ENCODE measurements at places on chromosomes 7 and 10.

GRCh38 chr7:51802718-51803117 lies 486.1 kb upstream of the COBL start:
- no peak overlapping the region for H3K27ac ChIP-seq
- no peaks in the 10 kb centered on the region for H3K4me1 ChIP-seq
- H3K36me3 ChIP-seq = no peaks in the 10 kb centered on the region

DNA sequence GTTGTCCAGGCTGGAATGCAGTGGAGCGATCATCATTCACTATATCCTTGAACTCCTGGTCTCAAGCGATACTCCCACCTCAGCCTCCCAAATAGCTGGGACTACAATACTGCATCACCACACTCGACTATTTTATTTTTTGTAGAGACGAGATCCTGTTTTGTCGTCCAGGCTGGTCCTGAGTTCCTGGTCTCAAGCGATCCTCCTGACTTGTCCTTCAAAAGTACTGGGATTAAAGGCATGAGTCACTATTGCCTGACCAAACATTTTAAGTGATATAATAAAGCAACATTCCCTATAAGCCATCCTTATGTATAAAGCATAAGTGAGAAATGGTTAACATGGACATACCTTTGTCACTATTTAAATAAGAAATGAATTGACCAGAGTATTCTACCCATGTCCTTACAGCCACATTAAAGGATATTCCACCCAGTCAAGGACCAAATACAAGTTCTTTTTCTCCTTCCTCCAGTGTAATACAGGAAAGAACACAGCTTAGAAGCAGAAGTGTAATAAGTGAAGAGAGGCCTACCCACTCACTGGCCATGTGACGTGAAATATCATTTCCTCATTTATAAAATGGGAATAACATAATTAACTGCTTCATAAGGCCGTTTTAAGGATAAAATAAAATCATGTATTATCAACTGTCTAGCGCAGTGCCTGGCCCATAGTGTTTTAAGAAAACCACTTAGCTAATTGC lies 82.0 kb downstream of the DOCK4 start:
- H3K27ac ChIP-seq = no peak overlapping the region
- H3K4me1 ChIP-seq = no peaks in the 10 kb centered on the region
- no peak overlapping the region for H3K4me3 ChIP-seq

DNA sequence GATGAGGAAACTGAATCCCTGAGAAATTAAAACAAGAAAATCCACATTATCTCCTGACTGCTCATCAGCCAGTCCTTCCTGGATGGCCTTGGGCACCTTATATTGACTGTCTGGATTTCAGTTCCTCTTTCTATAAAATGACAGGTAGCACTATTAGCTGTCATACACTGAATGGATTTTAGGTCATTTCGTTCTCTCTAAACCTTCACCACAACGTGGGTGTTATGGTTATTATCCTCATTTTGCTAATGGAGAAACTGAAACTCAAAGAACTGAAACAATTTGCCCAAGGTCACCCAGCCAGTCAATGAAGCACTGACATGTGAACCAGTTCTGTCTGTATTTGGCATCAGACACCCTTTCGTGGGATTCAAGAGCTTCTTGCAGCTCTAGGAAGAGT lies 193.8 kb downstream of the CYP26A1 start:
- no peaks in the 10 kb centered on the region for H3K27me3 ChIP-seq
- no peak for DNase-seq
- H3K4me1 ChIP-seq = no peaks in the 10 kb centered on the region

DNA sequence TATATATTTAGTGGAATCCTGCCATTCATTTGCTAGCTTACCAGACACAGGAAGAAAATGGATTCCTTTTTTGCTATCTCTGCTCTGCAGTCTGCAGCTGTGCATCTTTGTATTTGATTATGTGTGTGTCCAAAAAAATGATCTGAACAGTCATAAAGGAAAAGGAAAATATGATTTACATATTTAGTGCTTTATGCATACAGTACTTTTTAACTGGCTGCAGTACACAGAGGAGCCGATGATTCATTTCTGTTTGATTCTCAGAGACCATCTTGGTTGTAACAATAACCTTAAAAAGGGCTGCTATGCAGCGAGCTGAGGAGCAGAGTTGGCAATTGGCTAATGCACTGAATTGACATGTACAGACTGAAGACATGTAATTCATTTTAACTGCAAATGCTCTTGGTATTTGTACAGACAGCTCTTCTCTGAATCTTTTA lies 151.3 kb upstream of the FZD1 start:
- no peak overlapping the region for H3K27ac ChIP-seq
- peaks cover 5% of the 10 kb centered on the region for H3K36me3 ChIP-seq
- H3K4me1 ChIP-seq = no peaks in the 10 kb centered on the region
- H3K4me3 ChIP-seq = no peak overlapping the region
- DNase-seq = no peak

- no peaks in the 10 kb centered on the region for H3K4me1 ChIP-seq
- H3K27me3 ChIP-seq = no peaks in the 10 kb centered on the region
- no peak overlapping the region for H3K27ac ChIP-seq
- no peaks in the 10 kb centered on the region for H3K36me3 ChIP-seq
Measured at GRCh38 chr7:55784151-55784550, 78.4 kb downstream of the SEPTIN14 start.

GRCh38 chr7:107150375-107151073 lies 18.3 kb upstream of the HBP1 start:
- no peaks in the 10 kb centered on the region for H3K36me3 ChIP-seq
- H3K27me3 ChIP-seq = no peaks in the 10 kb centered on the region
- no peaks in the 10 kb centered on the region for H3K4me1 ChIP-seq

DNA sequence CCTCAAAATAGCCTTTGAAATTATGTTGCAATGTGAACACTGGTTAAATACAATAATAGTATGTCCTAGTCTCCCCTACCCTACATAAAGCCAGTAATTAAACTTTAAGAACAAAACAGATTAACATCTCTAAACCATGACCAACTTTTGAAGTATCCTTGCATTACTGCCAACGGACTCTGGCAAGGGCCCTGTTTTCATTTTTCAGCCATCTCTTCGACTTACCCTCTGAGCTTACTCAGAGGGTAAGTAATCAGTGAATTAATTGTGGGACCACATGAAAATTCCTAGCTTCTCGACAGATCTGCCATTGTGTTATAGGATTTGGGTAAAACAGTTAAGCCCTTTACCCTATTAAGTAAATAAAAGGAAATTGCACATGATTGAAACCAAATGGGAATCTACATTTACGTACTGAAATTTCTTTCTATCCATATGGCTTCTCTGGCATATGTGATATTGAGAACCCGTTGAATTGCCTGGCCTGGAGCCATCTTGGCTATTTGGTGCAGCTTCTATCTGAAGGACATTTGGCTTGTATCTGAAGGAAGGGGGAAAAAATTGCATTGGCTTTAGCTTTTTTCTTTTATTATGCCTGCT lies 39.6 kb downstream of the DYNC1I1 start:
- no peak overlapping the region for H3K4me3 ChIP-seq
- H3K27ac ChIP-seq = no peak overlapping the region
- no peaks in the 10 kb centered on the region for H3K27me3 ChIP-seq
- no peaks in the 10 kb centered on the region for H3K36me3 ChIP-seq
- no peaks in the 10 kb centered on the region for H3K4me1 ChIP-seq
- DNase-seq = no peak

DNA sequence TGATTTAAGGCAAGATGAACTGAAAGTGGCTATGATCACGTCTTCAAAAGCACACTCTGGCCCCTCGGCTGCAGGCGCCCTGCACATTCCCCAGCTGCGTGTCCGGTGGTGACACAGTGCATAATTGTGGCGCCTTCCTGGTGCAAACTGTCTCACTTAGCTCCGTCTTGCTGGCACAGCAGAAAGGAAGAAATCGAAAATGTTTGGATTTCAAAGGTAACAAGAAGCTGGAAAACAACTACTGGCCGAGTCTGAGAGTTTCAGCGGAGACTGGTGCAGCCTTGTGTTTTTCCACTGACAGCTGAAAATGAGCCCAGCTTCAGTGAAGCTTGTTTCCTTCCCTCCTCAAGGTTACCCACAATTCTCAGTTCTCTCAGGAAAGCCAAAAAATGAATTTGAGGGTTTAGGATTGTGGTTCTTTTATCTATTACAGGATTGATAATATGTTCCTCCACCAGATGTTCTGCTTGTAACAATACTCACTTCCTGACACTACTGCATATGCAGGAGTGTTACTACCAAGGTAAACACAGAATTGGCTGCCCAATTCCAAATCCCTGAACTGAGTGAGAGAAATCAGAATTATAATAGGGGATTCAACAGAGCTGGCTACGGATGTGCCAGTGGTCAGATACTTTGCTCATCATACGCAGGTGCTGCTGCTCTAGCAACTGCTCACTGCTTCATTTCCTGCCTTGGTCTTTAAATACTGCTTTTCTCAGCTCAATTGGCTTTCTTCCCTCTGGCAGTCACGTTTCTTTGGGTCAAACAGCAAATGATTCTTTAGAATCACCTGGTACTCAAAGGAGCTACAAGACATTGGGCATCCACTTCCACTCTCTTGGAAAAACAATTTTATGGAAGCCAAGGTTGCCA lies 63.7 kb downstream of the TRUB1 start:
- no peaks in the 10 kb centered on the region for H3K4me1 ChIP-seq
- no peak overlapping the region for H3K4me3 ChIP-seq
- H3K27ac ChIP-seq = no peak overlapping the region

DNA sequence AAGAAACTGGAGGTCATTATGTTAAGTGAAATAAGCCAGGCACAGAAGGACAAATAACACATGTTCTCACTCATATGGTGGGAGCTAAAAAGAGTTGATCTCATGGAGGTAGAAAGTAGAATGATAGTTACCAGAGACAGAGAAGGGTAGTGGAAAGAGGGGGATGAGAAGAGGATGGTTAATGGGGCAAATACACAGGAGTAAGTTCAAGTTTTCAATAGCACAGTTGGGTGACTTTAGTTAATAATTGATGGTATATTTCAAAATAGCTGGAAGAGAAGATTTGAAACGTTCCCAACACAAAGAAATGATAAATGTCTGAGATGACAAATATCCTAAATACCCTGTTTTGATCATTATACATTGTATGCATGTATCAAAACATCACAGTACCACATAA lies 261.8 kb downstream of the THSD7A start:
- H3K4me1 ChIP-seq = no peaks in the 10 kb centered on the region
- H3K4me3 ChIP-seq = no peak overlapping the region
- H3K27ac ChIP-seq = no peak overlapping the region
- no peaks in the 10 kb centered on the region for H3K27me3 ChIP-seq
- DNase-seq = no peak
- no peaks in the 10 kb centered on the region for H3K36me3 ChIP-seq

DNA sequence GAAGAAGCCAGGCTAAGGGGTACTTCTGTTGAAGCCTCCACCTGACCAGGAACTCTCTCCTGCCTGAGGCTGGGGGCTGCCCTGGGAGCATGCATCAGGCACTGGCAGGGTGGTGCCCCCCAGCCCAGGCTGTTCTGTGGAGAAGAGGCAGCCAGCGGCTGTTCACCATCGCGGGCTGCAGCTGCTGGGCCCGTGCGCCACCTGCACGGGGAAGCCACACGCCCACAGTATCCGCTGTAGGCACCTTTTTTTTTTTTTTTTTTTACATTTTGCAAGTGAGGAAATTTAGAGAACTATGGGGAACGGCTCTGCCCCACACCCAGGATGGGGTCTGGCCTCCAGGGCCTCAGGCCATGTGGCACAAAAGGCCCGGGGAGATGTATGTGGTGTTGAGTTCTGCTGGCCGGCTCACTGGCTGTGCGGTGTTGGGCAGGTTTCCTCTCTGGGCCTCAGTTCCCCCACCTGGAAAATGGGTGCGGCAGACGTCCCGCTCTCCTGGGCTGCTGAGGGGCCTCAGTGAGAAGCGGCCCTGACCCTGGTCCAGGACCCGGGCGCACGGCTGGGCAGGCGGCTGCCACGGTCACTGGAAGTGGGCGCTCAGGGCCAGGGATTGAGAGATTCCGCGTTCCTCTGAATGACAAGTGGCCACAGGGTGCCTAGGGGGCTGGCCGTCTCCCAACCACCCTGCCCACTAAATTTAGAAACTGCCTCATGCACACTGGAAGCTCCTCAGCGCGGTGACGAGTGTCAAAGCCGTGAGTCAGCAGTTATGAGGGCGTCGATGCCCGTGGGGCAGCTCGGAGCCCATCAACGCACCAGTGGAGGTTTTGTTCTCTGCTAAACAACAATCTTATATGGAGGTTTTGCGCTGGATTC lies 8.8 kb upstream of the INTS1 start:
- DNase-seq = no peak
- H3K27me3 ChIP-seq = peaks cover 13% of the 10 kb centered on the region
- H3K36me3 ChIP-seq = no peaks in the 10 kb centered on the region
- H3K27ac ChIP-seq = peak overlapping the region; percentile 70
- H3K4me3 ChIP-seq = no peak overlapping the region

- no peaks in the 10 kb centered on the region for H3K36me3 ChIP-seq
- no peaks in the 10 kb centered on the region for H3K4me1 ChIP-seq
- H3K4me3 ChIP-seq = no peak overlapping the region
- no peak overlapping the region for H3K27ac ChIP-seq
Measured at GRCh38 chr10:69074532-69074931, 13.4 kb upstream of the SRGN start.

- no peaks in the 10 kb centered on the region for H3K36me3 ChIP-seq
- H3K27ac ChIP-seq = peak overlapping the region; percentile 77
- no peaks in the 10 kb centered on the region for H3K27me3 ChIP-seq
Measured at GRCh38 chr10:78543749-78544362, 510.2 kb downstream of the RPS24 start.

GRCh38 chr7:67659091-67659490 lies 662.5 kb downstream of the TYW1 start:
- no peak overlapping the region for H3K27ac ChIP-seq
- no peaks in the 10 kb centered on the region for H3K36me3 ChIP-seq
- H3K4me1 ChIP-seq = no peaks in the 10 kb centered on the region
- H3K27me3 ChIP-seq = no peaks in the 10 kb centered on the region
- DNase-seq = no peak

DNA sequence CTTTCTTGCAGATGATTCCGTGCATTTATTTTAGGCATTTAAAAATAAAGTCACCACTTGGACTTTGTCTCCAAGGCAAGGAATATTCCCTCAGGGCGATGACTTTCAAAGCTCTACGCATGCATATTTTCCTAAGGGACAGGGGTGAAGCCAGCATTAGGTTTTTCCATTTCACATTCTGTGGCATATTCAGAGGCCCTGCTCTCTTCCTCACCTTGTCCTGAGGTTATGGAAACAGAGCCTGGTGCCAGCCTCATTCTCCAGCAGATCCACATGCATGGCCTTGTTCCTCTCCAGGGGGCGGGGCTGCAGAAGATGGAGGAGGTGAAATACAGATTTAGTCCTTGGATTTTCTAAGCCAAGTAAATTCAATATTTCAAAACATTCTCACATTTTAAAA lies 11.6 kb upstream of the LYZL1 start:
- no peaks in the 10 kb centered on the region for H3K4me1 ChIP-seq
- DNase-seq = no peak
- H3K27ac ChIP-seq = no peak overlapping the region
- H3K27me3 ChIP-seq = no peaks in the 10 kb centered on the region
- no peak overlapping the region for H3K4me3 ChIP-seq

GRCh38 chr10:103451091-103451813 lies 918 bp downstream of the CALHM2 start:
- DNase-seq = peak; percentile 52
- no peaks in the 10 kb centered on the region for H3K27me3 ChIP-seq
- H3K36me3 ChIP-seq = no peaks in the 10 kb centered on the region
- H3K27ac ChIP-seq = peak overlapping the region; percentile 93
- H3K4me1 ChIP-seq = peaks cover 34% of the 10 kb centered on the region
- H3K4me3 ChIP-seq = peak overlapping the region; percentile 90

Data from tibial nerve (tissue), 4 donors.